D341Med (cell line): ENCODE measurements at places on chromosomes 3 and 15.

DNA sequence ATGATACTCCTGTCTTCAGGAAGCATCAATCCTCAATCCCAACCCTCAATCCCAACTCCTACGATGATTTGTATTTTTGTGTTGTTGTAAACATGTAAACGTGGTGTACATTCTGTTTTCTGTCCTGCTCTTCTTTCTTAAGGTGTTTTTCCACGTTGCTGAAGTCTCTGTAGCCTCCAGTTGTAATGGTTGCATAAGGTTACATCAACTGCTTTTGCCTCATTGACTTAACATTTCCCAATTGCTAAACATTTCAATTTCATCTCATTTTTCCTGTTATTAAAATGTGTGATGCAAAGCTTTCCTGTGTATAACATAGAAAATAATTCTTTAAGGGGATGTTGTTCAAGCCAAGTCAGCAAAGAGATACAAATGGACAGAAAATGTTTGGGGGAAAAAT lies 33.4 kb downstream of the HRH1 start:
- DNase-seq: no peak

- no peak for DNase-seq
These were observed 11.4 kb downstream of the TIPARP start for GRCh38 chr3:156685752-156686151.

- no peak for DNase-seq
These were observed 27.6 kb upstream of the UTS2B start for GRCh38 chr3:191357909-191358308.

DNA sequence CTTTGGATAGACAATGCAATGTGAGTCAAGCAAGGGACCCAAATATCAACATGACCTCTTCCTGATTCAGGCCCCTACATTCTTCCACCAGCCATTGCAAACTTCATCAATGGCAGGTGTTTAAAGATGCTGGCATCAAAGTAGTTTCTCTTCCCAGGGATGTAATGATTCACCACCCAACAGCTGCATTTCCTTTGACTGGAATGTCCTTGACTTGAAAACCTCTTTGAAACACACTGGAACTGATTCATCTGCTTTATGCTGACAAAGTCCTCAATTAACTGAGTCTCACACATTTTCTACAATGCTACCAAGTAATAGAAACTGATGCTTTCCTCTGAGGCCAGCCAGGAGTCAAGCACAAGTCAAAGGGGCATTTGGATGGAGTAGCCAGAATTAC lies 385.5 kb downstream of the GBE1 start:
- DNase-seq: no peak

- DNase-seq: no peak
These were observed 409.7 kb downstream of the SOX2 start for GRCh38 chr3:182121401-182121800.

DNA sequence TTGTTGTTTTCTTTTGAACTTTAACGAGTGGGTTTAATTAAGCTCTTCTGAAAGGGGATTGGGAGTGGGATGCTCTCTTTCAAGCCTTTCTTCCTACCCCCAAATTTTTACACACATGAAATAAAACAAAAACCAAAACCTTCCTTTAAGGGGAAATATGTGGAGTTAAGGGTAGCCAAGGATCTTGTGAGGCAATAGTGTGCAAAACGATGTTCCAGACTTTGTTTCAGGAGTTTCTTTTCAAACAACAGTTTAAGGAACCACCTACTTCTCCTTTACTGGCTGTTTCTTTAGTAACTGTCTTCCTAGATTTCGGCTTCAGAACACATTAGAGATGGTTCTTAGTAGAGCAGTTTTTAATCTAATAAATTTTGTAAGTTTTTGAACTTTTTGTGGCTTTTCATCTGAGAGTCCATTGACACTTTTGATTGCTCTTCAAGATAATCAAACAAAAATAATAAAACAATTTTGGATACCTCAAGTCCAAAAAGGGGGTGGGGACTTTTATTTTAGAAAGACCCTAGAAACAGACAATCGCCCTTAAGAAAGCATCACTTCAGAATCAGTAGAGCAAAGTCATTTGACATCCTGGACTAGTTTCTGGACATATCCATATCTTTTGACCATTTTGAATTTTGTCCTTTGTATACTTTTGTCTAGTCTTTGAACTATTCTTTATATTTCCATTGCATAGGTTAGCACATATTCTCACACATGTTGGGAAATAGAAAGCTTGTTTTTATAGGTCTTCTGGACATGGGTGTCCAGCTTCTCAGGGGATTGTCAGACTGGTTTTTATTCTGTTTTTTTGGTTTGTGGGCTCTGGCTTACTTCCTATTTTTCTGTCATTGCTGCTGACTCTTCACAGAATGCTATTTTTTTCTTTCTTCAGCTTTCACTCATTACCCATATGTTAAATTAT lies 6.0 kb downstream of the DIPK2A start:
- DNase-seq: no peak

GRCh38 chr3:48595526-48596121 lies 495 bp upstream of the COL7A1 start:
- no peak for DNase-seq

- no peak for DNase-seq
These were observed 63.6 kb upstream of the MEF2A start for GRCh38 chr15:99502182-99502581.

- DNase-seq: no peak
These were observed 30.3 kb upstream of the KCNAB1 start for GRCh38 chr3:156090126-156090525.

GRCh38 chr3:107367353-107367752 lies 9.9 kb upstream of the CCDC54 start:
- DNase-seq: no peak

DNA sequence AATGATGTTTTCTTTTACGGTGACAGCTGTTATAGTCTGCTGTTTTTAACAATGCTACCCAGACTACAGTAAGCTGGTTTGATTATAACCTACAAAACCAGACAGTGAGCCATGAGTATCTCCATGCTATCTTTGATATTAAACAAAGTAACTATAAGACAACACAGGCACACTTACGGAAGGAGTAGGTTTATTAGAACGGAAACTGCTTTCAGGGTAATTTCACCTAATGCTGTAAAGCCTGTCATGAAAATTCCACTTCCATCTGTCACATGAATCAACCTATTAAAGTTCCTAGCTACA lies 33.0 kb downstream of the VPS13C start:
- DNase-seq: no peak

- DNase-seq: no peak
These were observed 65.3 kb downstream of the ADAMTS17 start for GRCh38 chr15:100276506-100276905.

- no peak for DNase-seq
These were observed 20.0 kb upstream of the MFSD1 start for GRCh38 chr3:158781849-158782248.

GRCh38 chr3:63576846-63577245 lies 75.6 kb upstream of the SNTN start:
- DNase-seq: no peak

DNA sequence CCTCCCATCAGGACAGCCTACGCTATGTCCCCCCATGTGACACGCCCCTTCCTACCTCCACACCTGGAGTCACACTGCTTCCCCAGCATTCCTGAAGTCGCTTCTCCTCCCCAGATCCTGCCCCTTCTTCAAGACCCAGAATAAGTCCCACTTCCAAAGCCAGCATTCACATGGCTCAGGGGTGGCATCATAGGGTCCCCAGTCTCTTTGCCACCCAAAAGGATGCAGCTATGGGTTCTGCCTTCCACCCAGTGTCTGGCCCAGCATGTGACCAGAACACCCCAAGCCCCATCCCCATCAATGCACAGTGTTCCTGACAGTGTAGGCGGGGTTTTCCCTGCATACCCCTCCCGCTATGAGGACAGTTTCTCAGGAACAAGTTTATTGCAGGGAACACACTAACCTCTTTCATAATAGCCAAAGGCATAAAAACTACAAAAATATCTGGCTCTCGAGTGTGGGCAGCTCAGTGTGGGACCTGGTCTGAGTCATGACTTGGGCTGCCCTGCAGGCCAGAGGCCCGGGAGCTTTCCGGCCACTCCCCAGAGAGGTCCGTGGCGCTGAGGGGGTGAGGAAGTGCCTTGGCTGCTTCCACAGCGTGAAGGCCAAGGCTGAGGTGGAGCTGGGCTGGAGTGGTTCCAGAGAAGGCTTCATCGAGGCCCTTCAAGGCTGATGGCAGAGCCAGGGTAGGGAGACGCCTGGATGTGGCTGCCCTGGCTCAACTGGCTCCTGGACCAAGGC lies 5.8 kb downstream of the ISLR start:
- DNase-seq: no peak

GRCh38 chr3:106088304-106088703 lies 219.5 kb upstream of the CBLB start:
- DNase-seq: no peak

DNA sequence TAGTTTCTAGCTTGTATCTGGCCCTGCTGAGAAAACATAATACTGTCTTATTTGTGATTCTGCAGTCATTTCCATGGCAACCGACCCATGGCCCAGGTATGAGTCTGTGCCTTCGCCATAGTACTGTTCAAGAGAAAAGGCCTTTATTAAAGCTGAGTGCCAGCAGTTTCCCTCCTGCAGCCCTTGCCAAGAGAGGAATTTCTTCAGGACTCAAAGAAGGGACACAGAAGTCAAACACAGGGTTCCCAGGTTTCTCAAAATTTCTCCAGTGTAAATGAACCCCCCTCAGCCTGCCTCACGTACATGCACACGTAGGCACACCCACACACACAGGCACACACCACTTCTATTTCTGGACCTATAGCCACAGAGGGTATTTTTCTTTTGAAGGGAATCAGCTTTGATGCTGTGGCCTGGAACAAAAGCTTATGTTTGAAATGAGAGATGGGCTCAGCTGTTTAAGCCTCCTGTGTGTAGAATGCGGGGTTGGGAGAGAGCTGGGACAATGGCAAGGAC lies 269.2 kb downstream of the PDCD6IP start:
- no peak for DNase-seq

DNA sequence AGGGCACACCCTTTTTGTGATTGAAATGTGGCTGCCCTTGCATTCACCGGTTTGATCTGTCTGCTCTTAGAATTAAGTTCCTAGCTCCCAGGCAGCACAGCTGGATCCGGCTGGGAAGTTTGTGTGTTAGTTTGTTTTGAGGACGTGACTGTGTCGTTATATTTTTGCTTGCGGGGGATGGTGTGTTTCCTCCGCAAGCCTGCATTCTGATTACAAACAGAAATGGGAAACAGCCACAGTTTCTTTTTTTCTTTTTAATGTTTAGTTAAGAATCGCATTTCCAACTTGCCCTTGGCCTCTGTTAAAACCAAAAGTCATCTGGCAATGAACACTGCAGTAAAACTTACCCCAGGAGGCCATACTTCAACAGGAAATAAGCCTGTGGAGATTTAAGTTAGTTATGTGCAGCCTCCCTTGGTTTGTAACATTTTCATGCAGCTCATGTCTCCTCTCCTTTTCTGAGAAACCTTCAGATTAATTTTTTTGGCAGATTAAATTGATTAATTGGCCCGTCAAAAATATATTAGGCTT lies 888 bp downstream of the TMOD3 start:
- no peak for DNase-seq

DNA sequence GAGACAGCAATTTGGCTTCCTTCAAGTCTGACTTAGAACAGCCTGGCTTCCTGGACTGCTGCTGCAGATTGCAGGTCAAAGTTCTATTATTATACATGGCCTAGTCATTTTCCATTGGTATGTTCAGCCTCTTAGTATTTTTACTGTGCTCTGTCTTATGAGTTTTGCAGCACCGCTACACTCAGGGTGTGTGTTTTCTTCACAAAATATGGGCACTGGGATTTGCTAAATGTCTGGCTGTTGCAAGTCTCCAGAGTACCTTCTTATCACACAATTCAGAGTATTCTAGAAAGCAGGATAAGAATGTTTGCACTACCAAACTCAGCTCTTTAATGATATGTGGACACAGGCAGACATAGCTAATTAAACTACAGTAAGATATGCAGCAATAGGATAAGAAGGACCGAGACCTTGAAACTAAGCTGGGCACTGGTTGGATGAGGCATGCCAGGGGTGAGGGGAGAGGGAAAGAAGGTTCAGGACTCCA lies 203.0 kb upstream of the PDZRN3 start:
- DNase-seq: no peak

DNA sequence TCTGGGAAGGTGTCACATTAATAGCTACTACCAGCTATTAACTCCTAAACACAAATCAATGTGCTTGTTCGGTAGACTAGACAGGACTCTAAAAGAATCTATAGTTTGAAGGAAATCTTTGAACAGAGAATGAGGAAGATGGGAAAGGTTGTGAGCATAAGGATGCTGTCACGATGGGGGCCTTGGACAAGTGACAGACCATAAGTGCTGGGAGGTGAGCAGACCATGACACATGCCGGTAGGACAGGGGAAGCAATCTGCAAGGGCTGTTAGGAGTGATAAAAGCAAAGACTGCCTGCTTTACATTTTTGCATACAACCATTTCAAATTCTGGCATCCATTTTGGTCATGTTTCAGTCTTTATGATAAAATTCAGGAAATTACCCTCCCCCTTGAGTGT lies 645.8 kb downstream of the ROBO2 start:
- no peak for DNase-seq

GRCh38 chr15:80904998-80905397 lies 84.6 kb downstream of the MESD start:
- DNase-seq: no peak

GRCh38 chr15:66965201-66965900 lies 100.1 kb upstream of the SMAD3 start:
- no peak for DNase-seq
